ENCODE measurements at places on chromosomes 7 and 10.

DNA sequence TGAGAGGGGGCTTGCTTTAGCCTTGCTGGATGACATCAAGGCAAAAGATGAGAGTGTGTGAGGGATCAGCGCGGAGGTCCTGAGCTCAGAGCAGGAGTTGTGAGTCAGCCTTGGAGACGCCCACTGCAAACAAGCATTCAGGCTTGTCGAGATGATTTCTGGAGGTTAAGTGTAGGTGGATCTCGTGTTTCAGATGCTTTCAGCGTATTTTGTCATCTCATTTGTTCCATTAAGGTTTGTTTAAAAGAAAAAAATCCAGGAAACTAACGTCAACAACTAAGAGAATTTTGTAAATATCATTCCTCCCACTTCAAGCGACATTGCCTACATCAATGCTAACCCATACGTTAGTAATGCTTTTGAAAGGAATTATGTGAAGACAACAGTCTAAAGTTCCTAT, 715.4 kb upstream of the NRP1 start:
- peak; percentile 9 for DNase-seq

DNA sequence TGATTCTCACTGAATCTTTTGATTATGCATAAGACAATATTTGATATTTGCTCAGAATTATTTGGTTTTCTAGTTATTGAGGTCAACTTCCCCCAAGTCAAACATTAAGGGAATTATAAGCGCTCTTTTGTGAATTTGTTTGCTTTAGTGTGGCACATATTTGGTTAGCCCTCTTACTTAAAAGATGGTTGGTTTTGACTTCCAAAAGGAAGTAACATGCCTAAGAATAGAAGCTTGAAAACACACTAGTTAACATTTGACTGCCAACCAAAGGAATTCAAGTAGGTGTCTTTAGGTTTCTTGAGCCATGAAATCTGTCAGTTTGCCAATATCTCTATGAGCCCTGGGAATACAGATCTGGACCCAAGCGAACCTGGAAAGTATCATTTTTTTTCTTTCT, 24.9 kb downstream of the STEAP4 start:
- no peak for DNase-seq

DNA sequence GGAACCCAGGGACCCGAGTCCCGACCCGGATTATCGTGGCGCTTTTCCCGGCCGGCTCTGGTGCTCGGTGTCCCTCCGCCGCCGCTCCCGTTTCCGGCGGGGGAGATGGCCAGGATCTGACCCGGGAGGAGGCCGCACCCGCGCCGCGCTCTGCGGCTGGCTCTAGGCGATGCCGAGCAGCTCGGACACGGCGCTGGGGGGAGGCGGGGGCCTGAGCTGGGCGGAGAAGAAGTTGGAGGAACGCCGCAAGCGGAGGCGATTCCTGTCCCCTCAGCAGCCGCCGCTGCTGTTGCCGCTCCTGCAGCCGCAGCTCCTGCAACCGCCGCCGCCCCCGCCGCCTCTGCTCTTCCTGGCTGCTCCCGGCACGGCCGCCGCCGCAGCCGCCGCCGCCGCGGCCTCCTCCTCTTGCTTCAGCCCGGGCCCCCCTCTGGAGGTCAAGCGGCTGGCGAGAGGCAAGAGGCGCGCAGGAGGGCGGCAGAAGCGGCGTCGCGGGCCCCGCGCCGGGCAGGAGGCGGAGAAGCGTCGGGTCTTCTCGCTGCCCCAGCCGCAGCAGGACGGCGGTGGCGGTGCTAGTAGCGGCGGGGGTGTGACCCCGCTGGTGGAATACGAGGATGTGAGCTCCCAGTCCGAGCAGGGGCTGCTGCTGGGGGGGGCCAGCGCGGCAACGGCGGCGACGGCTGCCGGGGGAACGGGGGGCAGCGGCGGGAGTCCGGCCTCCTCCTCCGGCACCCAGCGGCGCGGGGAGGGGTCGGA, 593 bp downstream of the CDK13 start:
- DNase-seq, result peak; percentile 46

- DNase-seq, result no peak
Measured at GRCh38 chr7:50620433-50620832, 55.2 kb upstream of the DDC start.

GRCh38 chr10:92876509-92877036, 28.3 kb downstream of the EXOC6 start:
- no peak for DNase-seq

DNA sequence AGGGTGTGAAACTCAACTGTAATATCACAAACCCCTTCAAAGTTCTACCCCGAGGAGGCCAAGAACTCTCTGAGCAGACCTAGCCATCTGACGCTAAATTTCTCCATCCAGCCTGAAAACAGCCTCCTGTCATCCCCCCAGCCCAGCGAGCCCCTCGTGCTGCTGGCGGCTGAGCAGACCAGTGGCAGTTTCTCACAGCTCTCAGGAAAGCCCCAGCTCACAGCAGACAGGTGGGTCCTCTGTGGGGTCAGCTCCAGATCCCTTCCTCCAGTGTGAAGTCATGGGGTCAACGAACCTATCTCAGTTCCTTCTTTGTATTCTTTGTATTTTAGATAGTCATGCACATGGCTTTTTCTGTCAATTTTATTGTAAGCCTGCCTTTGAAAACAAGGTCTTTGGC, 7.8 kb downstream of the GARIN1A start:
- DNase-seq, result no peak

DNA sequence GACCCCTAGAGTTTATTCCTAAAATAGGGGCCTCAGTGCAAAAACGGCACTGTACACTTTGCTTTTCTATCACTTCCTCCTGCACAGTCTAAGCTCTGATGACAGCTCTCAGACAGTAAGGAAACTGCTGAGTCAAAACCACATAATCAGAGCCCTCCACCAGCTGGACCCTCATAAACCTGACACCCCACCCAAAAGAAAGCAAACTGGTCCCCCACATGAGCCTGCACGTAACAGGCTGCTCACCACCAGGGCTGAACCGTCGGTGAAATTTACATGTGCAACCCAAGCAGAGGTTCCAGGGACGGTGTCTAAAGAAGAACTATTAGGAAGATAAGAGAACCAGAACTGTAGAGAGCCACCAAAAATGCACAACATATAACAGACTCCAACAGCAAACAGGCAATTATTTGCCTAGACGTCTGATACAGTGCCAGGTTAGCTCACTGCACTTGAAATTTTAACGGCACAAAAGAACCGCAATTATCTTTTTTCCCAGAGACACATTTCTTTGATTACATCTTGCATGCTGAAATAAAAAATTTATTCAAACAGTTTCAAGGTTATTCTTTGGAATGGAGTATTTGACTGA, 19.6 kb downstream of the SGMS1 start:
- no peak for DNase-seq

GRCh38 chr10:72754275-72755032, 62.5 kb downstream of the MCU start:
- no peak for DNase-seq

DNA sequence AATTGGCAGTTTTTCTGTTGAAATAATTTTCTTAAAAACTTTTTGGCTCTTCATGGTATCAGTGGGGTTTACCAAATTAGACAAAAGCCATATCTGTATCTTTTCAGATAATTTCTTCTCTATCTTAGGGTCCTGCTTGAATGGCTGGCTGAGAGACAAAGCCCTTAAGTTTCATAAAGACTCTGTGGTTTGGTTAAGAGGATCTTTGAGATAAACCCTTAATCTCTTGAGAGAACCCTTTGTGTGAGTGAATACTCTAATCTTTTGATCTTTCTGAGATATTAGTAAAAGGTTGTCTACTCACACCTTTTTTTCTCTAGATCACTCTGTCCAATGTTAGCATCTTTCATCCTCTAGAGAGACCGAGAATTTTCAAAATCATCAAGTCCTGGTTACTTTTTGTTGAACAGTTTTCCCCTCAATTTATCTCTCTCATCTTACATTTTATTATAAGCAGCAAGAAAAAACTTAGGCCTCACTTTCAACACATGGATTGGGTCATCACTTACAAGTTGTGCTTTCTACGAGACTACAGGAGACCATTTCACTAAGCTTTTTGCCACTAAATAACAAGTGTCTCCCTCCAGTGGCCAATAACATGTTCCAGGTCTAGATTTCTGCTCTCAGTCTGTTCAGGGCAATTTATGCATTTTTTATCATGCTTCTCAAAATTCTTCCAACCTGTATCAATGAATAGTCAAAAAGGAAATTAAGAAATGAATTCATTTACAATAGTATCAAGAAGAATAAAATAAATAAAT, 28.4 kb downstream of the DNAJC9 start:
- DNase-seq, result no peak

- no peak for DNase-seq
Measured at GRCh38 chr10:8254350-8254749, 199.9 kb downstream of the GATA3 start.

GRCh38 chr7:140390034-140390433, 8.3 kb downstream of the SLC37A3 start:
- DNase-seq, result no peak

DNA sequence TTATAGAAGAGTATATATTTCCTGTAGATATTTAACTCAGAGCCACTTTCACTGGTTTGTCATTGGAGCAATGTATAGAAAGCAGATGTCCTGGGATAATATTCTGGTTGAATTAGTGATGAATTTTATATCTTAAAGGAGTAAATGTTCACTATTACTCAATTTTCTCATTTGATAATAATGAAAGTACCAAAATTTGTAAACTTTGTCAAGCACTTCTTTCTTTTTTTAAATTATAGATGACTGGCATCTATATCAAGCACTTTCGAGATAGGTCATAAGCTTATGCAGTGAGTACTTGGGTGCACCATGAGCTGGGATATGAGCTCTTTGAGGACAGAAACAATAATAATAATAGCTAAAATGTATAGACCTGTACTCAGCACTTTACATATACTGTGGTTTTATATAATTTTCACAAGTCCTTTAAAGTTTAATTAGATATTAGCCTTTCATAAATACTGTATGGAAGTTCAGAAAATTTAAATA, 11.3 kb downstream of the RSBN1L start:
- no peak for DNase-seq

DNA sequence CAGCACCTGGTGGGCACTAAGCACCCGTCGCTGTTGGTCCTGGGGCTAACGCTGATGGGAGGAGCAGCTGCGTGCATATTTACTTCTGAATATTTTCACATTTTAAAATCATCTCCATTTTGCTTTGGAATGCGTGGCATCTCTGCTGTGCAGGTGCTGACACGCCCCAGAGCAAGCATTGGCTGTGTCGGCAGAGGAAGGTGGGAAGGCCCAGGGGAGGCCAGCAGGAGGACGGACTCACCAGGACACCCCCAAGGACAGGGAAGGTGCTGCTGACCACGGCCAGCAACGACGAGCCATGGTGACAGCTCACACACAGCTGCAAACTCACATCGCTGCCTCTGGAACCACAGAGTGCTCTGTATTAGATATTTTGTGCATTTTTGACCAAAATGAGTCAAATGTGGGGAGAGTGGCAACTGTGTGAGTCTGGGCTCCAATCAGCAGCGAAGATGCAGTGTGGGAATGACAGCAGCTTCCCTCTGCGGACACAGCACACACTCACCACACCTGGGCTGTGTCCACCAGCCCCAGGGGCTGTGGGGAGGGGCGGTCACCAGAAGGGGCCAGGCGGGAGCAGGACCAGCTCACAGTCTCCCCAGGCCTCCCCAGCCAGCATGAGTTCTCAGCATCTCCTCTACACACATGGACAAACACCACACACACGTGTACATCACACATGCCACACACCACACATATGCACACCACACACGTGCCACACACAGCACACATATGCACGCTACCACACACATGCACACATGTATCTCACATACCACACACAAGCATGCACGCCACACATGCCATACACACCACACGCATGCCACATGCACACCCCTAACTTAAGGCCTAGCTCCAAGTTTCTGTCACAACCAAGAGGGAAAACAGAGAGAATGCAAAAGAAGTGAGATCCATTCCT, 58.2 kb downstream of the PTPRN2 start:
- no peak for DNase-seq

DNA sequence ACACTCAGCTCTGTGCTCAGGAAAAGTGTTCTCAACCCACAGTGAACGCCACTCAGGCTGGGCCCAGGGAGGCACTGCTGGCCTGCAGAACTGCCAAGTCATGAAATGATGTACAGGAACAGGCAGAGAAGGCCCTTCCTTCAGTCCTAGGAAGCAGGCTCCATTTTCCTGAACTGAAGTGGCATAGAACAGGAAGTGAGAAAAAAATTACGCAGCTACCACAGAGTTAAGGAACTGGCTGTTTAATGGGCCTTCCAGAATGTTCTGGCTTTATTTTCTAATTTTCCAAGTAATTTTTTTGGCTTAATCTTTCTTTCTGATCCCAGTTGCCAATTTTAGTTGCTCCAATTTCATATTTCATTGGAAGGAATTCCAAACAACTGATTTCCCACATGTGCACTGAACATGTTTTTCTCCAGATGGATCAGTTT, 39.3 kb downstream of the LRRC18 start:
- no peak for DNase-seq

GRCh38 chr10:3925184-3925583, 140.2 kb upstream of the KLF6 start:
- no peak for DNase-seq

DNA sequence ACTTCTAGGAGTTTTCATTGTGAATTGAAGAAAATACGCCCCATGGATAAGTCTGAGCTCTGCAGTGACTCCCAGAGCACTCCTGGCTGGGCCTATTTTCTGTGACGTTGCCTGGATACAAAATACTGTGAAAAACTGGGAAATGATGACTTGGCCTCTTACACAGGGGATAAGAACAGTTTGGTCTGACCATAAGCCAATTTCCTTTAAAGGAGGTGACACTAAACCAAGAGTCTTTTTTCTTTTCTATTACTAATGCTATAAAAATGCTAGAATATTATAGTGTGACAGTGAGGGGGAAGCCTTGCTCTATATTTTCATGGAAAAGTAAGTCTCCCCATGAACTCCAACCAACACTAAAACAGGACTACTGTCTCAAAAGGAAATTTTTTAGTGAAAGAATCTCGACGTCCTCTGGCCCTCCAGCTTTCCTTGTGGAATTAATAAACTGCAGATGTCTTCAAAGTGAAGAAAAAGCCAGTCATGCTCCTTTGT, 45.5 kb downstream of the MYOF start:
- no peak for DNase-seq

- no peak for DNase-seq
Measured at GRCh38 chr7:105060923-105061322, 46.9 kb downstream of the KMT2E start.

- no peak for DNase-seq
Measured at GRCh38 chr7:155951554-155952158, 139.4 kb upstream of the SHH start.

- DNase-seq, result no peak
Measured at GRCh38 chr10:62297857-62298256, 29.2 kb upstream of the RTKN2 start.
